ENCODE measurements at places on chromosomes 7 and 10. TPM values are rescaled to one million over a fixed set of nuclear protein-coding genes. Genes with fewer than 3 reads are reported as not detected.

OR2A14 gene
- total RNA-seq: not detected

OR2A5 gene
- total RNA-seq: not detected

SLC26A3 gene
- not detected for total RNA-seq

OR6V1 gene
- not detected for total RNA-seq

CYP17A1 gene
- not detected for total RNA-seq

NEUROD6 gene
- not detected for total RNA-seq

All from A549 treated with DMSO at 1 μM for 4 hours (cell line).